ENCODE measurements at places on chromosomes 11 and 22.
A peak's percentile ranks its signal among the peaks of the same experiment; 100 is the strongest.

DNA sequence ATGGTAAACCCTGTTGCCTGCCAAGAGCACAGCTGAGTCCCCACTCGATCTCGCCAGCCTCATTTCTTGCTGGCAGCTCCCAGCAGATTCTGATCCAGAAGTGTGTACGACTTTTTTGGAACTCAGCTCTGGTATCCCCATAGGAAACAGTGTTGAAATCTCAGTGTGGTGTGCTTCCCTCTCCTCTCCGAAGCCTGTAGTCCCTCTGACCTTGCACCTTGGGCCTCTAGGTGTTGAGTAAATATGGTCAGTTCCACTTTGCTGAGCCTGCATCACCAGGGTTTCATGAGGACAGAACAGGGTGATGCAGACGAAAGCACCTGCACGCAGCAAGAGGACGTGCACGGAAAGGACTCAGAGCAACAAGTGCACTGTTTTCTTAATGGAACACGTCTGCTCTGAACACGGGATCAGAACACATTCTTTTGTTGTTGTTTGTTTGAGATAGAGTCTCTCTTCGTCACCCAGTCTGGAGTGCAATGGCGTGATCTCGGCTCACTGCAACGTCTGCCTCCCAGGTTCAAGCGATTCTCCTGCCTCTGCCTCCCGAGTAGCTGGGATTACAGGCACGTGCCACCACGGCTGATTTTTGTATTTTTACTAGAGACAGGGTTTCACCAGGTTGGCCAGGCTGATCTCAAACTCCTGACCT lies 3.8 kb upstream of the CPT1A start:
- no peak for DNase-seq

- no peak for DNase-seq
Observed at GRCh38 chr22:25716637-25717036, 25.4 kb upstream of the MYO18B start.

- no peak for DNase-seq
Observed at GRCh38 chr11:83132191-83132590, 24.7 kb upstream of the PCF11 start.

GRCh38 chr11:91997226-91997625 lies 227.4 kb upstream of the FAT3 start:
- no peak for DNase-seq

DNA sequence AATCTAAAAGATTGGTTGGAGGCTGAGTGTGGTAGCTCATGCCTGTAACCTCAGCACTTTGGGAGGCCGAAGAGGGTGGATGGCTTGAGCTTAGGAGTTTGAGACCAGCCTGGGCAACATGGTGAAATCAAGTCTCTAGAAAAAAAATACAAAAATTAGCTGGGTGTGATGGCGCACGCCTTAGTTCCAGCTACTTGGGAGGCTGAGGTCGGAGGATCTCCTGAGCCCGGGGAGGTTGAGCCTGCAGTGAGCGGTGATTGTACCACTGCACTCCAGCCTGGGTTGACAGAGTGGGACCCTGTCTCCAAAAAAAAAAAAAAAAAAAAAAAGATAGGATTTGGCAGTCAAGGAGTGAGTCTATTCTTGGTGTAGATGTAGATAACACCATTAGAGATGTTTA lies 10.6 kb downstream of the FOLR1 start:
- no peak for DNase-seq

- peak; percentile 55 for DNase-seq
Observed at GRCh38 chr11:288478-289397, at the start of gene PGGHG. TSS of gene PGGHG (plus strand) at chr11:289126. CDS start at chr11:289817, 691 bp downstream.

GRCh38 chr11:18748766-18749365 lies 22.9 kb upstream of the IGSF22 start:
- no peak for DNase-seq

- DNase-seq, result no peak
Observed at GRCh38 chr22:44185237-44186120, 4.8 kb downstream of the PARVG start.

DNA sequence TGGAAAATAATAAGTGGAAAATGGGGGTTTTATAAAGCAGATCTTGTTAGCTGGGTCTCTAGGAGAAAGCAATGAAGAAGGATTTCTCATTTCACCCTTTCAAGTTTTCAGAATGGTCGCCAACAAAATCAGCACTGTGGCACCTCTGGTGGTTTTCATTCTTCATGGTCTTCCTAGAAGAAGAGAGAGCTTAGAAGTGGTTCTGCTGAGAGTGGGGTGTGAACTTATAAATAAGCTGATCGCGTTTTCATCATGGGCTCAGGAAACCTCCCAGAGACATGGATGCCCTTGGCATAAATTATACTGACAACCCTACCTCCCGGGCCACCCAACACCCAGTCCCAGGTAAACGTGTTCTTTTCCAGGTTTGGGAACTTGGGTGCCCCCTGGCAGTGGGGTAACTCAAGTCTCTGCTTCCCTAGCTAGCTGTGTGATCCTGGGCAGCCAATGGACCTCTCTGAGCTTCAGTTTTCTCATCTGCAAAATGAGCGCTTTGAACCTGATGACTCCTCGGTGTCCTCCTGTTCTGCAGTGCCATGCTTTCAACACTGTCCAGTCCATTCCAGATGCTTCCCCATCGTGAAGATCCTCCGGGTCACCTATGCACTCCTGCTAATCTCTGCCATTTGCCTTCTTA lies 72.6 kb upstream of the GRAMD1B start:
- DNase-seq, result no peak

DNA sequence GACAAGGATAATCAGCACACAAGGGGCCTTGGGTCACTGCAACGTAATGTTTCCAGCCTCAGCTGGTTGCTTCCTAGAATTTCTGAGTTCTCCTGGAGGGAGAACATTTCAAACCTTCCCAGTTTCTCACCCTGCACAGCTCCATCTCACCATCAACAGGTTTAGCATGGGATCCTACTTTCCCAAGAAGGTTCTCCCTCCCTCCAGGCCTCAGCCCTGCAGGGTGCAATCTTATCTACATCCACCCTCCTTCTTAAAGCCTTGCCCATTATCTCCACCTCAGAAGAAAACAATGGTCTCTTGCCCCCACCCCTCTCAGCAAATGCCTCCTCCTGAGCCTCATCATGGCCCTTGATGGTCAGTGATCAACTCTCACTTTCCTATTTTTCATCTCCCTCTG lies 23.6 kb downstream of the CADM1 start:
- DNase-seq, result no peak

GRCh38 chr11:63937713-63938478 lies 906 bp upstream of the NAA40 start:
- DNase-seq, result no peak

DNA sequence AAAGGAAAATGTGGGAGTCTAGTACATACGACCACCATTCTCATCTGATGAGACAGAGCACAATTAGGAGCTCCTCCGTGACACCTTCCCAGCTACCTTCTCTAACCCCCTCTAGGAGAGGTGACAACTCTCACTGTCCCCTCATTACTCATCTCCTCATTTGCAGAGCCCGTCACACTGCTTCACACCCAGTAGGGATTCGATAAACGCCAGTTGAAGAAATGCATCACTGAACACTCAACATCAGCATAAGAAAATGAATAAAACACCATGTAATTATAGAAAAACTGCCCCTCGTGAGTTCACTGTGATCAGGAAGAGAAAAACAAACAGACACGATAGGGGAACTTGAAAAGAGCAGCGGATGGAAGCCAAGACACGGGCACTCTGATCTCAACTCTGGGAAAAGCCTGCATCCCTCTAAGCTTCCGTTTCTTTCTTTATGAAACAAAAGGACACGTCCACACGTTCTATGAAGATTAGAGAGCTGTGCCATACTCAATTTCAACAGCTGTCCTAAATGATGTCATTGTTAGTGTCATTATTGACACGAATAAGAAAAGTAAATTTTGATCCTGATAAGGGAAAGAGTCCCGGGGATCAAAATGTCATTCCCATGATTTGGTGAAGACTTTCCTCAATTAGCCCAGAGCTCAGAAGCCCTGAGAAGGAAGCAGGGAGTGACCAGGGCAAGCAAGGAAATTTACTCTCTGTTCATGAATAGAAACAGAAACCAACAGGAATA lies 356.9 kb downstream of the LARGE1 start:
- no peak for DNase-seq

DNA sequence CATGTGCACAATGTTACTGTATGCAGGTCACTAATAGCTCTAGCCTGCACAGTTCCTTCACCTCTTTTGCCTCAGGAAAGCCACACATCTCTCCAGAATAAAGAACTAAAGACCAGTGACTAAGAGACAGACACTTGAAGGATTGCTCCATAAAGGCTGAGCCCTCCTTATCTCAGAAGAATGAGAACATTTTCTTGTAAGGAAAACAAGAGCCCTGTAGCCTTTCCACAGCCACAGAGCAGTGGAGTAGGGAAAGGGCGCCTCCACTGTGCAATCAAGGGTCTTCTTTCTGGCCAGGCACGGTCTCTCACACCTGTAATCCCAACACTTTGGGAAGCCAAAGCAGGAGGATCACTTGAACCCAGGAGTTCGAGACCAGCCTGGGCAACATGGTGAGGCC lies 202.6 kb upstream of the TMEM45B start:
- DNase-seq, result no peak

DNA sequence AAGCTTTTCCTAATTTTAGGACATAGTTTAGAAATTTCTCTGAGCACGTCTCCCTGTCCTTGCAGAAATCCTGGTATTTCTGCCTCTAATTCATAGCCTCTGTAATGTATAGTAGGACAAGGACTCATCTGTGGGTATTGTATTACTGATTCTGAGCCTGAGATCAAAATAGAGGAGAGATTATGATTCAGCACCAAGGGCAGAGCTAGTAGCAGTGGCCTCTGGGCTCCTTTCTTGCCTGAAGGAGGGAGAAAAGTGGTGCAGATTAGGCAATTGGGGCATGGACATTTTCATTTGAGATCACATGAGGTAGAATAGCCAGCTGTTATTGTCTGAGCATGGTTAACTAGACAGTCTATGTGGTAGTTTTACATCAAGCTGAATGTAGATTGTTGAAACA lies 2.8 kb downstream of the MADD start:
- no peak for DNase-seq

DNA sequence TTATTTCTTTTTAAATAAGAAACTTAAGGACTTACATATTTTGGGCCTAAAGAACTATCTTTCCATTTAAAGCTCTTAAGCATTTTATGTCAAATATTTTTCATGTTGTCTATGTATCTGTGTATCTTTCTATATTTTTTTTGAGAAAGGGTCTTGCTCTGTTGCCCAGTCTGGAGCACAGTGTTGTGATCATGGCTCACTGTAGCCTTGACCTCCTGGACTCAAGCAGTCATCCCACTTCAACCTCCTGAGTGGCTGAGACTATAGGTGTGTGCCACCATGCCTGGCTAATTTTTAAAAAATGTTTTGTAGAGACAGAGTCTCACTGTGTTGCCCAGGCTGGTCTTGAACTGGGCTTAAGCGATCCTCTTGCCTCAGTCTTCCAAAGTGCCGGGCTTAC lies 8.0 kb downstream of the STT3A start:
- DNase-seq, result no peak

DNA sequence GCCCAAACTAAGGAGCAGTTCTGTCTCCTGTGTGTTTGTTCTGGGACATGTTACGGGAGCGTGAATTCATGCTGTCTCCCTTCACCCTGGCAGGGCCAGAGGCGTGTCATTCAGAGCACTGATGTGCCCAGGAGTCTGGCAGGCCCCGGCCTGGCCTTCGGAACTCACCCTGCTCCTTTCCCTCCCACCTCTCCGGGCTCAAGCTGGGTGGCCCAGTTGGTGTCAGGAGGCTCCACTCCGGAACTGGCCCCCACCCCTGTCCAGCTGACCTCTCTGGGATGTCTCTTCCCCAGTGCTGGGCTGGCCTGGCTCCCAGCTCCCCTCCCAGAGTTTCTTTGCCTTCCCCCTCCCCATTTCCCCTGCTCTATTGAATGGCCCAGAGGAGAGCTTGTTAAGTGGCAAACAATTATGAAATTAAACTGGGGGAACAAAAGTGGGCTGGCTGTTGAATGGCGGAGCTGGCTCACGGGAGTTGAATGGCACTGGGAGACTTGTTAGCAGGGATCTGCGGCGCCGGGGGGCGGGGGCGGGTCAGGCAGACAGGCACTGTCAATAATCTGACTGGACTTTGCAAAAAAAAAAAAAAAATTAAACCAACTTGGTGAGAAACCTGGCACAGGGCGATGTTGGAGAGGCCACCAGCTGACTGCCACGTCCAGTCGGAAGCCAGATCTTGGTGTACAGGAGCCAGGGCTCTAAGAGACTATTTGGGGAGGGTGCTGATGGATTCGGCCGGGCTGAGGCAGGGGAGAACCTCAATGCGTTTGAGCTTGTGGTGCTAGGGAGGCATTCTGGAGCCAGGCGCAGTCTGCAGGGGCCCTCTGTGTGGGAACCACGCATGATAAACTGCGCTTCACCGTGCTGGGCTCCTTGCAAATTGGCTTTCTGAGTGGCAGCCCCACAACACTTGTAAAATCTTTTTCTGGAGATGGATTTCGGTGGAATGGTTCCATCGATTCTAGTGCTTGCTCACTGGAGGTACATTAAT lies 1.3 kb downstream of the MPPED1 start:
- no peak for DNase-seq

- DNase-seq, result no peak
Observed at GRCh38 chr22:25282346-25282670, 62.9 kb downstream of the CRYBB2 start.

GRCh38 chr11:82750643-82751139 lies 17.0 kb upstream of the FAM181B start:
- DNase-seq, result no peak

DNA sequence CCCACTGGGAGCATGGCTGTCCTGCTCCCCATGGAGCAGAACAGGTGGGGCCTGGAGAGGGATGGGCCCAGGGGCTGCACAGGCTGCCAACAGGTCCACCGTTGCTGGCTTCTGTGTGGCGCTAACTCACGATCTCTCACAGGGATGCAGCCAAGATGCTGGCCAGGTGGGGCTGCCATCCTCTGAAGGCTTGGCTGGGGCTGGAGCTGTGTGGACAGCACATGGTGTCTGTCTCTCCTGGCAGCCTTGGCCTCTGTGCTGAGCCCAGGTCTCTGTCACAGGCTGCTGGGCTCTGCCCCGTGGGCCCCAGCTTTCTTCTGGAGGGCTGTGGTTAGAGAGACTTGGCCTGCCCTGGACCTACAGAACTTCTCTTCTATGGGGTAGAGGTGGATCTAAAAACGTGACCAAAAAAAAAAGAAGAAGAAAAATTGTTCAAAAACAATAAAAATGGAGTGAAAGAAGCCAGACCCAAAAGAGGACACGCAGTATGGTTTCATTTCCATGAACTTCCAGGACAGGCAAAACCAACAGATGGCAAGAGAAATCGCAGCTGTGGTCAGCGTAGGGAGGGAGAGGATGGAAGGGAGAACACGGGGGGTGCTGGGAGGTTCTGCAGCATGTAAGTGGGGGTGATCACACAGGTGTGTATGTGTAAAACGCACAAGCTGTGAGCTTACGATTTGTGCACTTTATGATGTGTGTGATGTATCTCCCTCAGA lies 12.2 kb downstream of the PARVG start:
- DNase-seq, result no peak

- no peak for DNase-seq
Observed at GRCh38 chr11:7418061-7418460, 67.2 kb upstream of the OLFML1 start.

- DNase-seq, result no peak
Observed at GRCh38 chr11:25860677-25861450, 471.1 kb upstream of the ANO3 start.

- DNase-seq, result no peak
Observed at GRCh38 chr11:104462341-104462740, 298.4 kb upstream of the PDGFD start.

- no peak for DNase-seq
Observed at GRCh38 chr11:111770581-111771134, 4.5 kb upstream of the PPP2R1B start.
